ENCODE measurements at places on chromosomes 11 and 22.

GRCh38 chr11:34397120-34397519, 39.3 kb upstream of the ABTB2 start:
- no peak for DNase-seq

- DNase-seq = no peak
Observed at GRCh38 chr11:1751999-1752906, 1.9 kb upstream of the IFITM10 start.

GRCh38 chr11:28631148-28631547, 523.0 kb downstream of the METTL15 start:
- DNase-seq = no peak

- DNase-seq = no peak
Observed at GRCh38 chr22:17997456-17997855, 26.9 kb downstream of the MICAL3 start.

Data from gastrocnemius medialis (tissue), 4 donors.